Cerebellum (tissue), 4 donors: ENCODE measurements at places on chromosomes 7 and 10. TPM values are rescaled to one million over a fixed set of nuclear protein-coding genes. Genes with fewer than 3 reads are reported as not detected.

DNA sequence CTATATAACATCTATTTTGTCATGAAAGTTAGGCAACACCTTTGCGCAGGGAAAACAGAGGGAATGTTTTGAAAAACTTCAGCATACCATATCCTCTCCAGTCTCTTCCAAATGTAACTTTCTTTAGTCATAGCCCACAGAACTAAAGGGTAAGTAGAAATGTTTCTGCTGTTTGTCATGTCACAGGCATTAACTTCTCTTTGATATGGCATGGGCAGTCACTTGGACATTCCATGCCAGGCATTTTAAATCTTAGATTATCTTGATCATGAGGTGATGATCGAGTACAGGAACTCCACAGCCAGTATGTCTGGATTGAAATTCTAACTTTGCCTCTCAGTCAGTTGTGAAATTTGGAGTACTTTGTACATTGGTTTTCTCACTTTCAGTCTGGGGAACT is 27.5 kb upstream of the ETV1 start:
- no peak for DNase-seq

The SPDYE2 gene
- not detected for total RNA-seq

- no peak for DNase-seq
Measured at GRCh38 chr7:120344276-120344675, 71.3 kb downstream of the KCND2 start.

DNA sequence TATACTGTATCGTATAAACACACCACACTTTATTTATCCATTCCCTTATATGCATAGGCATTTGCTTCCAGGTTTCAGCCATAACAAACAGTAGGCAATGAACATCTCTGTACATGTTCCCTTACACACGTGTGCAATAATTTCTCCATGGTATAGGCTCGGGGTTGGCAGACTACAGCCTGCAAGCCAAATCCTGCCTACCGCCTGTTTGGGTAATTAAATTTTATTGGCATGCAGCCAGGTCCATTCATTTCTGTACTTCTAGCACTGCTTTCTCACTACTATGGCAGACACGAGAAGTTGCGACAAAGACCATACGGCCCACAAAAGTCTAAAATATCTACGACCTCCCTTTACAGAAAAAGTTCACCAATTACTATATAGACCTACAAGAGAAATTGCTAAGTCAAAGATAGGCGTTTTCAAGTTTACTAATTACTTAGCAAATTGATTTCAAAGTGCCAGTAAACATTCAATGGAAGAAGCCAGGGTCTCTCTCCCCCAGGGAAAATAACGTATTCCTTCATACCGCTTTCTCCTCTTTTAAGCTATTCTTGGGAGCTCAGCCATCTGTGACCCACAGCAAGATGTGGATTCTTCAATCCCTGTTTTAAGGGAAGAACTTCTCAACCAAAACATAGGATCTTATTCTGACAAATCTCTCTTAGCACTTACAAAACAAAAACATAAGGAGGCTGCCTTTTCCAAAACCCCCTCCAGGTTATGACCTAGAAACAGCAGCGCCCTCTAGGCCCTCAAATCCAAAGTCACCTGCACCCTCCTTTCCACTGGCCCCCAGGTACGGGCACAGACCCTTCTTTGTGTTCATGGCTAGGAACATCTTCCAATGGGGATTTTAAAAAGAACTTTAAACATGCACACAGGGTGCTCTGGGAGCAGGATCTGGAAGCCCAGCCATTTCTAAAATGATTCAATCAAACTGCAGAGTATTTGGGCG is 100.5 kb downstream of the FGFR2 start:
- DNase-seq: no peak

The MYOF gene
- total RNA-seq: 8.1 TPM

GRCh38 chr10:70669732-70670317 is 2.5 kb upstream of the ADAMTS14 start:
- DNase-seq: no peak

GRCh38 chr10:24579906-24580305 is 143.8 kb downstream of the ARHGAP21 start:
- peak; percentile 70 for DNase-seq

DNA sequence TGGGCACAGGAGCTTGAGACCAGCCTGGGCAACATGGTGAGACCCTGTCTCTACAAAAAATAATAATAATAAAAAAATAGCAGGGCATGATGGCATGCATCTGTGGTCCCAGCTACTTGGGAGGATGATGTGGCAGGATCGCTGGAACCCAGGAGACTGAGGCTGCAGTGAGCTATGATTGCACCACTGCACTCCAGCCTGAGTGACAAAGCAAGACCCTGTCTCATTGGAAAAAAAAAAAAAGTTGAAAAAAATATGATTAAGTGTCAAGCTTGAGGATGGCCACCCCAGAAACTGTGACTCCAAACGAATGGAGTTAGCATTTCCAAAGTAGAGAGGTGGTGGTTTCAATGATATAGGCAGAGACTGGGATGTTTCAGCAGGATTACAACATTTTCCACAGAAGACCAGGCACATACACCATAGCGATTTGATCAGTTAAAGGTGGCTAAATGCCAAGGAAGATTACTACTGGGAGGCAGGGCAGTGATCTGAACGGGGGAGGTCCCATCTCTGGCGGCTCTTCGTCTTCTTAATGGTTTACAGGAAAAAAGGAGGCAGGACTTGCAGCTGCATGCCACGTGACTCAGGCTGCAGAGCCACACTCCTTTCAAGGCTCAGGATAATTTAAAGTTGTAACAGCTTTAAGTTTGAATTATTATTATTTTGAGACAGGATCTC is 250.6 kb upstream of the GALNT17 start:
- DNase-seq: no peak

DNA sequence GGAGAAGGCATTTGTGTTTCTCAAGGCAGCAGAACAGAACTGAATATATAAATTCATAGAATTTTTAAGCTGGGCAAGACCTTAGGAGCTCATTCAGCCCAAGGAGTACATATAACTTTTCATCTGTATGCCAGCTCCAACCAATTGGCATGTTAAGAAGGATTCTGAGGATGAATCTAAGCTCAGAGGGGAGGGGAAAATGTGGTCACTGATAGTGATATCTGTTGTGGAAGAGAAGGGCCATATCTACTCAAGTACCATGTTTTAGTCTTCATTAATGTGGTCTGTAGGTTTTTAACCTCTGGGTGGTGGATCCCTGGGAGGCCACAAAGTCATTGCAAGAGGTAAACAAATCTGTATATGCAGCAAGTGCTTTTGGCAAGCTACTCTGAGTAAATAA is 6.4 kb downstream of the CALD1 start:
- no peak for DNase-seq

The SPDYE5 gene
- not detected for total RNA-seq

- no peak for DNase-seq
Measured at GRCh38 chr7:4076701-4077294, 605.3 kb upstream of the FOXK1 start.

- DNase-seq: no peak
Measured at GRCh38 chr7:29341156-29341555, 146.6 kb downstream of the CHN2 start.

The LIPN gene
- total RNA-seq: not detected

DNA sequence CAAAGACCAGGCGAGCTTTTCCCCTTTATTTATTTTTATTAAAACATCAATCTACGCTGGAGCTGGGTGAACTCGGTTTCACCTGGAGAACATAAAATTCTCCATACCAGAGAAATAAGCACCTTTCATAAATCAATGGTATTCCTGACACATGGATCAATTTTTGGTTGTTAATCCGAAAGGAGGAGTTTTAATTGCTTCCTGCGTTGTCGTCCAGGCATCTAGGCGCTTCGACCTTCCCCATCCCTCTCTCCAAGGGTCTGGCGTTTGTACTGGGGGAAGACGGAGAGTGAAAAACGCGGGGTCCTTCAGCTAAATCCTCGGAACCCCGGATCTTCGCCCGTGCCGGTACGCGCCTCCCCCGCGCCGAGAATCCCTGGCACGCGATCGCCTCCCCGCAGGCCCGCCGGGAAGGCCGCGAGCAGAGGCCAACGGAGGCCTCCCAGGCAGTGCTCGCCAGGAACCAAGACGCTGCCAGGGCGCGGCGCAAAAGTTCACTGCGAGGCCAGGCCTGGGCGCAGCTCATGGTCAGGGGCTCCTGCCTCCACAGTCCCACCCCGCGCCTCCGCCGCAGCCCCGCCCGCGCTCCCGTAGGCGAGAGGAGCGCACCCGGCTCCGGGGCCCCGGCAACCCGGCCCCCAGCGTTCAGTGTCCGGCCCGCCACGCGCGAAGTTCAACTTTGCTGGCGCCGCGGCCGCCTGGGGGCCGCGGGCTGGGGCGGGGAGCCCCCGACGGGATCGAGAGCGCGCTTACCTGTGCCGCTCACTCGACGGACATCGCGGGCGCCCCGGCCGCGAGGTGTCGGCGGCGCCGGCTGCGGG is 8.3 kb upstream of the EBF3 start:
- no peak for DNase-seq

- no peak for DNase-seq
Measured at GRCh38 chr7:81138870-81139269, 220.0 kb upstream of the SEMA3C start.

DNA sequence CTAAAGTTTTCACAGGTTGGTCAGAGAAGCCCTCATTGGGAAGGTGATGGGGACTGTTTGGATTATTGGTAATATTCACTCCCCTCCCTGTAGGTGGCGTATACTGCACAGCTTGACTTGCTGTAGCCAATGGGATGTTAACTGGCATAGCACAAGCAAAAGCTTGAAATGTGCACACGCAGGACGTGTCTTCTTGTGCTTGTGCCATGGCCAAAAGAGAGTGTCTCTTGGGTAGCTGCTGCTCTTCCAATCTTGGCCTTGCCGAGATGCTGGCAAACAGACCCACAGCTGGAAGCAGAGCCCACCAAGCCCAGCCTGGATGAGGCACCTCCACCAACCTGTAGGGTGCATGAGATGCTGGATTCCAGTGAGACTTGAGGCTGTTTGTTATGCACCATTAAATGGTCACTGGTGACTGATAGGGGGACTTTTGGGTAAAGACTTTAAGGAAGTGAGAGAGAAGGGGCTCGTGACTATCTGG is 266.0 kb downstream of the GRID1 start:
- no peak for DNase-seq

The MEOX2 gene
- total RNA-seq: 0.09 TPM

DNA sequence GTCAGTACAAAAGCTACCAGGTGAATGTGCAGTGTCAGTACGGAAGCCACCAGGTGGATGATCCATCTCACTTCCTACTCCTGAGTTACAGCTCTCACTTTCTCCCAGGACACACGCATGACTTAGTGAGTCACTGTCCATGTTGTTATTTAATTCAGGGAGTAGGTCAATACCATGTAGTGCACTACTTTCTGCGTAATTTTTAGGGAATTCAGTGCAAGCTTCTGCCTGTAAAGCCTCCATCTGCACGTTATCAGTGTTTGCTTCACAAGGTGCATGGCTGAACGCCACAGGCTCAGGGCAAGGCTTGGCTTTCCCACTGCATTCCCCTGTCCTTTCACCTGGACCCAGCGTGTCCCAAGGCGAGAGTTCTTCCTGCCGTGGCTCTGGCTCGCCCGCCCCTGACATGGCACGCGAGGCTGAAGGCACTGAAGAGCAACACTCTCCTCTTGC is 59.5 kb downstream of the LARP4B start:
- DNase-seq: peak; percentile 25

DNA sequence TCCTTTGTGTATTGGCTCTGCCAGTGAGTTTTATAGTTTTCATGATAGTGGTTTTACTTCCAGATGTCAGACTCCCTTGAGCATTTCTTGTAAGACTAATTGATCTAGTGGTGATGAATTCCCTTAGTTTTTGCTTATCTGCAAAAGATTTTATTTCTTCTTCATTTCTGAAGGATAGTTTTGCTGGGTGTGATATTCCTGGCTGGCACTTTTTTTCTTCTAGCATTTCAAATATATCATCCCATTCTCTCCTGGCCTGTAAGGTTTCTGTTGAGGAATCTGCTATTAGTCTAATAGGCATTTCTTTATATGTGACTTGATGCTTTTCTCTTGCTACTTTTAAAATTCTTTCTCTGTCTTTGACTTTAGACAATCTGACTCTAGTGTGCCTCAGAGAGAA is 64.8 kb downstream of the SLC16A9 start:
- DNase-seq: no peak

DNA sequence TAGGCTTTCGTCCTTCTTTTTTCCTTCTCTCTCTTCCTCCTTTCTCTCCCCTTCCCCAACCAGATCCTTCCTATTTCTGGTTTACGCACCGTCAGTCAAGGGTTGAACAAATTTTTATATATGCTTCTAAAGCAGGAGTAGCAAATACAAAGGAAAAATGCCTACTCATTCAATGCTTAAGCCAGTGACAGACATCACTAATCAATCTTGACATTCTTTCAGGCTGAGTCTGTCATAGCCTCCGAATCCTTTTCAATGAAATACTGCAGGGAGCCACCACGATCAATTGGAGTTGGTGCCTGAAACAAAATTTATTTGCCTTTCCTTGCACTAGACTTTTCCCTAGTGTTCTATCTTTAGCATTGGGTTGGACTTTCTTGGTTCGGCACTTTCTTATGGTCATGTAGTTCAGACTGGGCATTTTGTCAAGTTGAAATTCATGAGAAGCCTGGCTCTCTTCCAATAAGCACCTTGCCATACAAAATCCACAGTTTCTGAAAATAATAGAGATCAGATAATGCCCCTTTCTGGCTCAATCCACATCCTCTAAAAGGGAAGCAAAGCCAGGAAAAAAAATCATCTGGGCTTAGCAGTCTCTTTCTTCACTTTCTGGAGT is 239.5 kb upstream of the PLXNA4 start:
- peak; percentile 17 for DNase-seq

The ZNF655 gene
- total RNA-seq: 127 TPM

DNA sequence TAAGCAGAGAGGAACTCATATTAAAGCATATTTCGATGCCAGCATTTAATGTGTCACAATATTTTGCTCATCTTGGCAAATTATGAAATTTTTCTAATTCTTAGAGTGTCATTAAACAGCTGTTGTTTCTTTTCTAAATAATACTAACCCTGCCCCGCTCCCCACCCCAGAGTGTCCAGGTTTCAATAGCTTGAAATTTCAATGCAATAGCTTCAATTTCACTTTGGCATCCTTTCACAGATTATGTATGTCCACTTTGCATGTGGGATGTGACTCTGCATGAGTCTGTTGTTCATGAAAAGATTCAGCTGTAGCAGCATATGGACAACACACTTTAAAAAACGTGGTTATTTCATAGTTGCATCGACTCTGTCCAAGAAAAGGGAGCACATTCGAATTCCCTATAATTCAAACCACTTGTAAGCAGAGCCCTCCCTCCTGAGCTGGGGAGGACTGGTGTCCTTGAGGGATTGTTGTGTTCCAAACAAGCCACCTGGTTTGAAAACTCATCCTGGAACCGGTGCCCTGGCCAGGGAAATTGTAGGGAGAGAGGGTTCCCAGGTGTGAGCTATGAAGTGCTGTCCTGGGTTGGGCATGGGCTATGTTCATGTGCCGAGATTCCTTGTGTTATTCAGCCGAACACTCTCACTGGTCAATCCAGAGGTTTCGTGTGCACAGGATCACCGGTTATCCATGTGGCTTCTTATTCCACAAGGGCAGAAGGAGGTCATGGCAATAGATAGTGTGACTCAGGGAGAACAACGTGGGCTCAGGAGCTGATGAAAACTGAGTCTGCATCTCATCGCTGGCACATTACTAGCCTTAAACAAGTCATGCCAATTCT is 64.6 kb upstream of the CREB5 start:
- DNase-seq: peak; percentile 8

The AOC1 gene
- 0.09 TPM for total RNA-seq
